ENCODE measurements at places on chromosomes 4 and X. TPM values are rescaled to one million over a fixed set of nuclear protein-coding genes. Genes with fewer than 3 reads are reported as not detected.

DNA sequence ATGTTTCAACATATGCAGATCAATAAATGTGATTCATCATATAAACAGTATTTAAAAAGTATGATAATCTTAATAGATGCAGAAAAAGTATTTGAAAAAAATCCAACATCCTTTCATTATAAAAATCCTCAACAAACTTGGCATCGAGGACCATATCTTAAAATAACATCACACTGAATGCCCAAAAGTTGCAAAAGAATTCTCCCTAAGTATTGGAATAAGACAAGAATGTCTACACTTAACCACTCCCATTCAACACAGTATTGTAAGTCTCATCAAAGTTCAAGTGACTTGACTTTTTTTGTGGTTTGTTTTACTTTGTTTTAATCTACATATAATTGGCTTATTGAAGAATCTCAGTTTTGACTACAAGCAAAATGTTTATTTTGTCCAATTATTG, 779.0 kb upstream of the SLIT2 start:
- no peaks in the 10 kb centered on the region for H3K4me1 ChIP-seq
- no peak overlapping the region for H3K27ac ChIP-seq
- H3K36me3 ChIP-seq, result no peaks in the 10 kb centered on the region
- no peak for DNase-seq

Gene RPS6KA3
- 66.4 TPM for total RNA-seq

DNA sequence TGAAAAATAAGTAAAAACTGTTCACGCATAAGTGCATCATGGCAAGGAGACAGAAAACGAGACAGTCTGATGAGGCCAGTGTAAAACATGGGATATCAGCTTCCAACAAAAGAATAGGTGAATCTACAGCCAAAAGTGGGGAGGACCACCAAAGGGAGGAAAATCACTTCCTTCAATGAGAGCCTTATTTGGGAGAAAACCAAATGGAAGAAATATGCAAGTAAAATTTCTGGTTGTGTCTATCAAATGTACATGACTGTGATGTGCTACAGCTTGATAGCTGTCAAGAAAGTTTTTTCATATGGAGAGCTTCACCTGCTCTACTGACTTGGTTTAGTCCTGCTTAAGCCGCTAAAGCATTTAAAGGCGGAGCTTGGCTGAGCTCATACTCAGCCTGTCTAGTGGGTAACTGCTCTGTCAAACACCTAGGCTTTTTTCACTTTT, 66.2 kb downstream of the MAGEA1 start:
- no peaks in the 10 kb centered on the region for H3K4me1 ChIP-seq
- no peak overlapping the region for H3K4me3 ChIP-seq
- H3K27ac ChIP-seq, result no peak overlapping the region
- H3K27me3 ChIP-seq, result peaks cover 7% of the 10 kb centered on the region
- DNase-seq, result no peak
- H3K36me3 ChIP-seq, result no peaks in the 10 kb centered on the region

Gene ODAPH
- not detected for total RNA-seq

DNA sequence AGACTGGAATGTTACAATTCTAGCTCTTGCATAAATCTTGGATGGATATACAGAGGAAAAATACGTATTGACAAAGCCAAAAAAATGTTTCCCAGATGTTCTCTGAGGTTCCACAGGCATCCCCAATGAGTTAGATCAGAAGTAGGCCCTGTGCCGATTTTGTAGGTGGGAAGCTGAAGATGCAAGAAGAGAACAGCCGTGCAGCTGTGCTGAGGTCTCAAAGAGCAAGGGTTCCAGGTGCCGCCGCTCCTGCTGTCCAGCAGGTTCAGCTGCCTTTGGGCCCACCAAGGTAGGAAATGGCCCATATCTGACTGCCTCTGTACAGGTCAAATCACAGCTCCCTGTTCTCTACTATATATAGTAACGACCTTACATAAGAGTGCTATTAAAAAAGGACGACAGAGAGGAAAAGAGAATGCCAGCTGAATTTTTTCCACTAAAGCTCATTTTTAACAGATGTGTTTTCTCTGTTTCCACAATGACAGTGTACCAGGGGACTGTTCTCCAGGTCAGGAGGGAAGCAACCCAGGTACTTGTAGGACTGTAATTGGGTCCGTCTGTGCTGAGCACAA, 155.6 kb downstream of the CBR4 start:
- H3K4me1 ChIP-seq, result peaks cover 52% of the 10 kb centered on the region
- H3K27ac ChIP-seq, result peak overlapping the region; percentile 60
- H3K27me3 ChIP-seq, result no peaks in the 10 kb centered on the region
- peak; percentile 47 for DNase-seq
- H3K36me3 ChIP-seq, result no peaks in the 10 kb centered on the region
- H3K4me3 ChIP-seq, result no peak overlapping the region

Gene CHRDL1
- 2.9 TPM for total RNA-seq

GRCh38 chrX:36640232-36640631, 367.9 kb upstream of the FAM47C start:
- no peak for DNase-seq
- H3K27ac ChIP-seq, result no peak overlapping the region
- no peaks in the 10 kb centered on the region for H3K4me1 ChIP-seq

Gene PCDH18
- 7.2 TPM for total RNA-seq

GRCh38 chr4:23219779-23220408, 527.2 kb downstream of the GBA3 start:
- no peak for DNase-seq
- H3K27ac ChIP-seq, result no peak overlapping the region
- H3K4me1 ChIP-seq, result no peaks in the 10 kb centered on the region
- H3K27me3 ChIP-seq, result no peaks in the 10 kb centered on the region
- H3K4me3 ChIP-seq, result no peak overlapping the region
- H3K36me3 ChIP-seq, result no peaks in the 10 kb centered on the region

DNA sequence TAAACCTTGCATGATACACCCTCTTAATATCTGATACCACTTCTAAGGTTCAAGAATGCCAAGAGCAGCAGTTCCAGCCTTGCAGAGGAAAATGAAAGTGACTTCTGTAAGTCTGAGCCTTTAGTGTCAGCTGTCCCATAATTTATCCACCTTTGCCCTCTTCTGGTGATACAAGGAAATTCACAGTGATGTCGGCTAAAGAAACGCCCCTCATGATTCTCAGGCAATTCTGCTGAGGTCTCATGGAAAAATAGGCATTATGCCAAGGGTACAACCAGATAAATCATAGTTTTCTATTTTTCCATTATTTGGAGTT, 172.2 kb upstream of the CXCL13 start:
- H3K36me3 ChIP-seq, result no peaks in the 10 kb centered on the region
- DNase-seq, result no peak
- H3K4me3 ChIP-seq, result no peak overlapping the region
- peaks cover 24% of the 10 kb centered on the region for H3K4me1 ChIP-seq
- no peak overlapping the region for H3K27ac ChIP-seq

- H3K4me1 ChIP-seq, result no peaks in the 10 kb centered on the region
- no peaks in the 10 kb centered on the region for H3K27me3 ChIP-seq
- no peak for DNase-seq
- no peaks in the 10 kb centered on the region for H3K36me3 ChIP-seq
- H3K27ac ChIP-seq, result no peak overlapping the region
These were observed 115.0 kb upstream of the TBL1X start for GRCh38 chrX:9349572-9350494.

GRCh38 chr4:109560687-109561461, 828 bp downstream of the MCUB start:
- H3K36me3 ChIP-seq, result no peaks in the 10 kb centered on the region
- H3K4me1 ChIP-seq, result peaks cover 6% of the 10 kb centered on the region
- peak overlapping the region; percentile 67 for H3K27ac ChIP-seq
- no peak for DNase-seq
- peak overlapping the region; percentile 86 for H3K4me3 ChIP-seq
- peaks cover 26% of the 10 kb centered on the region for H3K27me3 ChIP-seq

DNA sequence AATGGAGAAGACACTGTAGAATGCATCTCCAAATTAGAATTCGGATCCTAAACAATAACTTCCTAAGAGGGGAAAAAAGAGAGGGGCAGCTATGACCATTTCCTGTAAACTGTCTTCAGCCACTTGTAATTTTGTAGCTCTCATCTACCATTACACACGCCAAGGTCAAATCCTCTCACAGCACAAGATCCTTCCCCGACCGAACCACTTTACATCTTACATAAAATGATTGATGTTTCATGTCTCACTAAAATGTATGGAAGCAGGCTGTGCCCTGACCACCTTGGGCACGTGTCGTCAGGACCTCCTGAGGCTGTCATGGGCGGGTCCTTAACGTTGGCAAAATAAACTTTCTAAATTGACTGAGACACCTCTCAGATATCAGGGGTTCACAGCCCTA, 24.1 kb upstream of the PBDC1 start:
- H3K27me3 ChIP-seq, result peaks cover 3% of the 10 kb centered on the region
- peak overlapping the region; percentile 39 for H3K4me3 ChIP-seq
- peak overlapping the region; percentile 85 for H3K27ac ChIP-seq
- peaks cover 10% of the 10 kb centered on the region for H3K4me1 ChIP-seq
- DNase-seq, result peak; percentile 33
- no peaks in the 10 kb centered on the region for H3K36me3 ChIP-seq
